ENCODE measurements at places on chromosomes 7 and 10.

- no peak for DNase-seq
Measured at GRCh38 chr10:80518143-80518806, 19.4 kb upstream of the SH2D4B start.

GRCh38 chr7:99083733-99084132 lies 60.2 kb downstream of the SMURF1 start:
- no peak for DNase-seq

DNA sequence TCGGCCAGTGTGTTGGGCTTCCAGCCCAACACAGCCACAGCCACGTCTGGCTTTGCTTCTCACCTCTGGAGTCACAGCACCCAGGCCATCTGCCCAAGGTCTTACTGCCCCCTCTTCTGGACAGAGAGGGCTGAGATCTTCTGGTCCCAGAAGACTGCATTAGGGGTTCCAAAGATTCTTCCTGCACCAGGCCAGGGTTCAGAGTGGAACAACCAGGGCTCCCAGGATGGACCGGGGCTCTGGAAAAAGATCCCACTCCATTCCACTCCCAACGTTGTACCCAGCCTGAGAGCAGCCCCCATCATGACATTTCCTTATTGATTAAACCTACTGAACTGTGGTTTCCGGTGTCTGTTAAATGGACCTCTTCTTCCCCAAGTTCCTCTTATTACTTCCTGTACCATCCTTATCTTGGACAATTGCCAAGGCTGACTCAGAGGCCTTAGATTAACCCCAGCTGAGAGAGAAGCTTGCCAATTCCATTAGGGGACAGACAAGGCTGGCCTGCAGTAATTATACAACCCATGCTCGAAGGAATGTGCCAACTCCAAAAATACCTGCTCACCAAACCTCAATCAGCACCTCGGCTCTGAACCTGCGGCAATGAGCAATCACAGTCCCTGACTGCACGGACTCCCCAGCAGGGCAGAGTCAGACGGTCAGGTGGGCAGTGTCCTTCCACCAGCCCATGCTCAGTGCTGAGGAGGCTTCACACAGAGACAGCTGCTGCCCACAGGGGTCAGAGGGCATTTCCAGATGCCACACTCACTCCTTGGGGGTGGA lies 47.9 kb upstream of the NPFFR1 start:
- DNase-seq: no peak

DNA sequence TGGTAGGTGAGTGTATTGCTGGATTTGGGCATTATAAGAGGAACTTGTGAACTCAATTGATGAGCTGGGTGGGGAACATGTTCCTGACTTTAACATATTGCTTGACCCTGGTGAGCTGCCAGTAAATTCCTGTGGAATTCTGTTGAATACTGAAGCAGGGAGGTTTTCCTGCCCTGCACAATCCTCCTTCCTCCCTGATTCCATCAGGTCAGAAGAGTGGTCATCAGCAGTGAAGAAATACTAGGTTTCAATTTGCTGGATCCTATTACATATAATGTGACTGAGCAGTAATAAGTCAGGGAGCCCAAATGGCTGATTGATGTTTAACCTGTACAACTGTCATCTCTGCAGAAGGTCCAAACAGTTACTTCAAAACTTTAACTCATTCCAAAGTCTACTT lies 581.2 kb downstream of the SUGCT start:
- no peak for DNase-seq

DNA sequence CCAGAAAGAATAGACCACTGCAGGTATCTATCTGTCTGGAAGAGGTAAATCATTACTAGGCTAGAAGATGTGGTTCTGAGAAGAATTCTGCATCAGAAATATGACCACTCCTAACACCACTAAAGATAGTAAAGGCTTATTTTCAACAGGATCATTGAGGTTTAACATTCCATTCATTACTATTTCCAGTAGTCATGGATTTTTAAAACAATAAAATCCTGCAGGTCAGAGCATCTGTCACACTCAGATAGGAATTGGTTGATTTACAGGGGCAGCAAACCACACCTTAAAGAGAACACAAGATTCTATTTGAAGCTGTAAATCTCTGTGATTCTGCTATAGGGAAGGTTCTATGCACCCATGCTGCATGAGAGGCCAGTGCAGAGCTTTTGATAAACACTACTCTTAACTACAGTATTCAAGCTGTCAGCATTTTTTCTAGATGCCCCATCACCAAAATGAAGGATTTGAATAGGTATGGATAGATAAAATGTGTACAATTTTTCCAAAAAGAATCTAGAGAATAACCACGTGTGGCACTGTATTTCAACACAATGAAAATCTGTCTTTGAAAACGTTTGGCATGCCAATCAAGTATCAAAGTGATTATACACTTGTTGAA lies 14.6 kb downstream of the LRRC17 start:
- no peak for DNase-seq

- DNase-seq: no peak
Measured at GRCh38 chr7:18497800-18498199, 2.3 kb downstream of the HDAC9 start.

GRCh38 chr7:50562136-50562535 lies 3.1 kb downstream of the DDC start:
- no peak for DNase-seq

DNA sequence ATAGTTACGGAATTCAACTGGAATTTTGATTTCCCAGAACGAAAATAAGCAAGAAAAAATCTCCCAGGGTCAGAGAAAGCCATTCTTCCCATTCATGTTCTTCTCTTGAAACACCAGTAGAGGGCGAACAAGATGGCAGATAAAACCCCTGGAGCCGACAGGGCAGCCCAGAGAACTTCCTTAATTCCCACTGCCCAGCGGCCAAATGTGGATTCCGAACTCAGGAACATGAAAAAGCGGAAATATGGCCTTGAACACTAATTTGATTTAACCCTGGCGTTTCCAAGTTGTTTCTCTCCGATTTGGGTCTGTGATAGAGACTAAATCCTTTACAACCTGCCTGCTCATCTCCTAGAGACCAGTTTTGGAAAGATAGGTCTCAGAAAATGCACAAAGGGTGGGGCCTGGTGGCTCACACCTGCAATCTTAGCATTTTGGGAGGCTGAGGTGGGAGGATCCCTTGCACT lies 100.7 kb upstream of the WAC start:
- no peak for DNase-seq

GRCh38 chr7:134298902-134299683 lies 17.6 kb downstream of the SLC35B4 start:
- DNase-seq: no peak

- no peak for DNase-seq
Measured at GRCh38 chr7:131970602-131971001, 414.2 kb upstream of the PODXL start.
